Endothelial cell of umbilical vein (primary cell): ENCODE measurements at places on chromosomes 16 and 17. TPM values are rescaled to one million over a fixed set of nuclear protein-coding genes. Genes with fewer than 3 reads are reported as not detected.

OTOP2 gene
- not detected in 2 replicates for total RNA-seq

TCAP gene
- 0.78 and 0.93 TPM in 2 replicates for total RNA-seq

ZNF597 gene
- total RNA-seq: 1.4 and 1.9 TPM in 2 replicates

QPRT gene
- 0.28 and 0.44 TPM in 2 replicates for total RNA-seq

ENO3 gene
- 5.1 and 5.5 TPM in 2 replicates for total RNA-seq

CDC27 gene
- 172 and 179 TPM in 2 replicates for total RNA-seq

ATP1B2 gene
- not detected in 2 replicates for total RNA-seq

CLCN7 gene
- 89.8 and 94.9 TPM in 2 replicates for total RNA-seq

FA2H gene
- total RNA-seq: not detected in 2 replicates

RHBDL1 gene
- total RNA-seq: 1.8 TPM in 2 replicates

TOX3 gene
- total RNA-seq: not detected in 2 replicates

SLC35G6 gene
- not detected in 2 replicates for total RNA-seq

TMEM238L gene
- not detected in 2 replicates for total RNA-seq

SLC25A11 gene
- total RNA-seq: 50.2 and 58.2 TPM in 2 replicates

SAMD14 gene
- 15.6 and 16.1 TPM in 2 replicates for total RNA-seq

CCNF gene
- 46.6 and 48.9 TPM in 2 replicates for total RNA-seq

DOK4 gene
- total RNA-seq: 22.3 and 24.4 TPM in 2 replicates

MARVELD3 gene
- not detected in 2 replicates for total RNA-seq

WDR81 gene
- 16.5 and 17.3 TPM in 2 replicates for total RNA-seq
